ENCODE measurements at places on chromosomes 11 and 22.

- no peak for DNase-seq
Measured at GRCh38 chr22:40009951-40010671, 15.4 kb downstream of the FAM83F start.

DNA sequence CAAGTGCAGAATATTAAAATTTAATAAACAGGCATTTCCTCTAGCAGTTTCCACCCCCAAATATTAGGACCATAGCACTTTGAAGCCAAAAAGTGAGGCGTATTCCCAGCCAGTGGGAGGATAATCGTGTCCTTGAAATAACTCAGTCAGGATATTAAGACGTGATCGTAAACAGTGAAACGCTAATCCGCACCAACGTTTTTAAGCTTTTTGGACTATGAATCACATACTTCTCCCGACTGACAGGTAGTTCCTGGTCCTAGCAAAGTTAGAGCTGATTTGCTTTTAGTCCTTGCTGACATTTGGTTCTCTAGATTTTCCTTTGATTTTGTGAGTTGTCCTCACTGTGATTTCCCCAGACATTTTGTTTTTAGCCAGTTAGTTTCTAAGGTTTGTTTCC, 197.1 kb upstream of the ARHGAP20 start:
- DNase-seq, result no peak

DNA sequence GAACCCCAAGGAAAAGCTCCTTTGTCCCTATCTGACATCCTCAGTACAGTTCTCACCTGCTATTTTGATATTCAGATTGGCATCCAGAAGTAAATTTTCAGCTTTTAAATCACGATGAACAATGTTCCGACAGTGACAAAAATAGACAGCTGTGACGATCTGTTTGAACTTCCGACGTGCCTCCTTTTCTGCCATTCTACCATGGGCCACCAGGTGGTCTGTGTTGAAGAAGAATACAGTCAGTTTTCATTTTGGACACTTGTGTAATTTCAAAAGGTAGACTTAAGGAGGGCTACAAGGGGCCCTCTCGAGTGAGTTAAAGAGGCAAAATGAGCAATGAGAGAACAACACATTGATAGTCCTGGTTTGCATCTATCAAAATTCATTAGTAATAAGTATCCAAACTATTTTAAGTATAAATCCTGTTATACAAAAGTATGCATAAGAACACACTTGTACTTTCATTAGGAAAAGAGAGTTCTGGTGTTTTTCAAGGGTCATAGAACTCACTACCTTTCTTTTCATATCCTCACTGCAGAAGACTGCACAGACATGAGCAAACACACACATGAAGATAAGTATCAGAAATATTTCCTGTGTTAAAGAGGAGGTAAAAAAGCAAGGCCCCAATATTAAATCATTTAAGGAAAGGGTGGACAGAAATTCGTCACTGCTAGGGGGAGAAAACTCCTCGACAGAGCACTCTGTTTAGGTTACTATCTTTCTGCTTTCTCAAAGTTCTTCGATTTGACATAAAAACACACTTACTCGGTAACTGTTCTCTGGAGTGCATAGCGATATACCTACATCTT, 89.9 kb upstream of the APOA1 start:
- peak; percentile 23 for DNase-seq

GRCh38 chr22:27238935-27239510, 562.5 kb downstream of the MN1 start:
- no peak for DNase-seq

- DNase-seq, result no peak
Measured at GRCh38 chr11:37841016-37841415, 1243.0 kb upstream of the RAG2 start.

GRCh38 chr11:90845126-90845525, 622.3 kb upstream of the CHORDC1 start:
- DNase-seq, result no peak

DNA sequence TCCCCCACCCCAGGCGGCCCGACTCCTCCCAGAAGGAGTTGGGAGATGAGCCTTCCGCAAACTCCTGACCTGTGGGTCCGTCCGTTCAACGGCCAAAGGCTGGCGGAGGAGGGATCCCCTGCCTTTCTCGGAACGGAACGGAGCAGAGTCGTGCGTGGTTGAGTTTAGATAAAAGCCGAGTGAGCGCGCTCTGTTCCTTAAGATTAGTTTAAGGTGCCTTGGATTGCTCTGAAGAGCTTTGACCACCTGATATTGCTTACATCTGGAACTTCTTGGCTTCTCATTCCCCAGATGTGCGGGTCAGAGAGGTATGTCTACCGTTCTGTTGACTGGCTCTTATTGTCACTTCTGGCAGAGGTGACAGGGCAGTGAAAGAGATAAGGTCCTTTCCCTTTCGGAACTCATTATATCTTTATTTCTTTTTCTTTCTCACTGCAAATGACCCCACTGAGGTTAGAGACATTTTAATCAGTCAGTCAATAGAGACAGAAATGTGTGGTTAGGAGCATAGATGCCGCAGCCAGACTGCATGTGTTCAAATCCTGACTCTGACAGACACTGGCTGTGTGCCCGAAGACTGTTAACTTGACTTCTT, at the start of gene TRIM6:
Gene TRIM6 (plus strand): TSS at position 31 of the 595 bp plus-strand sequence. CDS start 261 bp downstream, at position 292.
- DNase-seq, result no peak

DNA sequence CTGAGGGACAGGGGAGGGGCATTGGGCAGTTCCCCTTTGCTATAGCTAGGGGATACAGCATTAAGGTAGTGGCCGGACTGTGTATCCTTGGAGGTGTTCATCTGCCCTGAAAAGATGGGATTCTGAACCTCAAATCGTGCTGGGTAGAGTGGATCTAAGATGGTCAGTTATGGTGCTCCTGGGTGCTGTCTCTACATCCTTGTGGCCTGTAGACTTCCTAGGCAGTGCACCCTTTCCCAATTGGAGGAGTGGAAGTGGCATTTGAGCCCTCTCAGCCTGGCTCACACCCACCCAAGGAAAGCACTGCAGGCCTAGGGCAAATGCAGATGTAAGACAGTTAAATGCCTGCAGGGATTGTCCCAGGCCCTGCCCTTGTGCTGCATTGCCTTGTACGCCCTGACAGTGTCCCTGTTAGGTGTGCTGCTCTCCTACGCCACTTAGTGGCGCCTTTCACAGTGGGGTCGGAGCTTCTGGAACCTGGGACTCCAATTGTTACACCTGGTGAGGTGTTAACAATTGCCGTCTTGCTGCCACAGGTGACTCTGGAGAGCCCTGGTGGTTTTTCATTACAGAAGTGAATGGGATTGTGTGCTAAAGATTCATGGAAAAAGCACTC, 35.0 kb downstream of the PPFIBP2 start:
- DNase-seq, result no peak

DNA sequence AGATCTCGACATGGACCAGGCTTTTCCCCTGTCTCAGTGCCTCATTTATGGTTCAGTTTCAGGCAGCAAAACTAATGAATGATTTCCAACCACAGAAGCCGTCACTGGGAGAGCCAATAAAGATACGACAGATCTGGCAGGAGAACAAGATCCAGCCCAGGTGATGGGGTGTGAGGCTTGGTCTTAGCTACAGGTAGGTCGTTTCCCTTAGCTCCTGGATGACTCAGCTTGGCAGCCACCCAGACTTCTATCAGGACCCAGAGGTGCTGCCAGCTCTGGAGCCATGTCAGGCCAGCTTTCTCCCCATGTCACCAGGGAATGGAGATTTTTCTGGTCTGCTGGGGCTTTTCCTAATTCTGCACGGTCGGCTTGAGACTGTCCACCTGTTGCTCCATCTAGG, 36.3 kb upstream of the APOBEC3A start:
- no peak for DNase-seq

- DNase-seq, result no peak
Measured at GRCh38 chr11:132111838-132112237, 741.4 kb downstream of the NTM start.

- no peak for DNase-seq
Measured at GRCh38 chr22:31339148-31339832, 6.9 kb downstream of the PATZ1 start.

Data from stimulated activated CD8-positive, alpha-beta memory T cell treated with anti-CD3 and anti-CD28 coated beads, Interleukin-4, amount 100 ng/mL, for 1 hour (primary cell).